Articular chondrocyte of knee joint (primary cell): ENCODE measurements at places on chromosomes 13 and 19. TPM values are rescaled to one million over a fixed set of nuclear protein-coding genes. Genes with fewer than 3 reads are reported as not detected.

The COL4A1 gene
- 88.6 and 120 TPM in 2 replicates for total RNA-seq

The KRTDAP gene
- not detected in 2 replicates for total RNA-seq

The LSM7 gene
- total RNA-seq = 63.5 and 98.4 TPM in 2 replicates

The ALOX5AP gene
- not detected in 2 replicates for total RNA-seq

The TMEM59L gene
- 0.65 and 1.3 TPM in 2 replicates for total RNA-seq

The ODAD3 gene
- 0.26 and 0.32 TPM in 2 replicates for total RNA-seq

The CRYL1 gene
- 18.7 and 19.8 TPM in 2 replicates for total RNA-seq

The WDR87 gene
- not detected in 2 replicates for total RNA-seq

The ZSCAN22 gene
- total RNA-seq = 2.5 and 3.2 TPM in 2 replicates

The ONECUT3 gene
- not detected in 2 replicates for total RNA-seq

The ZNF229 gene
- total RNA-seq = 12.0 and 13.3 TPM in 2 replicates

The FAM83E gene
- 0.65 TPM in 1 of 2 replicates, not detected in the other for total RNA-seq

The ZNF284 gene
- 4.6 and 5.6 TPM in 2 replicates for total RNA-seq

The ZNF439 gene
- total RNA-seq = 11.9 and 17.4 TPM in 2 replicates

The FGF9 gene
- total RNA-seq = 0.22 and 0.26 TPM in 2 replicates

The FGF21 gene
- total RNA-seq = not detected in 2 replicates

The MYBPC2 gene
- total RNA-seq = not detected in 2 replicates

The MISP gene
- 0.22 and 0.26 TPM in 2 replicates for total RNA-seq

The ZNF429 gene
- 10.6 TPM in 2 replicates for total RNA-seq

The ZNF728 gene
- total RNA-seq = 0.39 and 0.76 TPM in 2 replicates

The KLK2 gene
- not detected in 2 replicates for total RNA-seq

The ZNF99 gene
- total RNA-seq = under 0.01 TPM in 2 replicates

The CDC42EP5 gene
- 26.3 and 29.1 TPM in 2 replicates for total RNA-seq

The ZNF766 gene
- 16.1 and 16.7 TPM in 2 replicates for total RNA-seq

The BORA gene
- 6.5 and 11.1 TPM in 2 replicates for total RNA-seq
